HS-5 (cell line): ENCODE measurements at places on chromosomes 2 and 18.
A peak's percentile ranks its signal among the peaks of the same experiment; 100 is the strongest.

- DNase-seq: peak; percentile 59
Measured at GRCh38 chr2:172968061-172968469, 107.6 kb upstream of the MAP3K20 start.

DNA sequence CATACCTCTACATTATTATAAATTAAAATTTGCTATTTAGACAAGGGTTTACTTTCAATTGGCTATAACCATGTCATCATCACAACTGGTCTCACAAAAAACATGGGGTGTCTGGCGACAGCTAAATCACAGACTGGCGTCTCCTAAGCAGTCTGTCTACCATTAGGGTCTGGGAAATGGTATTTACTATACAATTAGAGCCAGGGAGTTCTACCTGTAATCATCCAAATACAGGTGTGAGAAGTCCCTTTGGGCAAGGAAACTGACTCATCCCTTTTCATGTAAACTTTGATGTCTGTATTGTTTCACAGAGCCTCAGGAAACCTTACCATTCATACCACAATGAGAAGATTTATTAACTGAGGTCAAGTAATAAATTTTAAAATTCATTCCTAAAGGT is 126.7 kb downstream of the OLA1 start:
- DNase-seq: no peak

- DNase-seq: peak; percentile 22
Measured at GRCh38 chr2:49928551-49928950, 774.2 kb upstream of the FSHR start.

GRCh38 chr2:205218056-205218455 is 464.2 kb upstream of the NRP2 start:
- no peak for DNase-seq

- no peak for DNase-seq
Measured at GRCh38 chr18:56933472-56933871, 213.4 kb upstream of the BOD1L2 start.

- no peak for DNase-seq
Measured at GRCh38 chr2:141380008-141380979, 750.5 kb downstream of the LRP1B start.

DNA sequence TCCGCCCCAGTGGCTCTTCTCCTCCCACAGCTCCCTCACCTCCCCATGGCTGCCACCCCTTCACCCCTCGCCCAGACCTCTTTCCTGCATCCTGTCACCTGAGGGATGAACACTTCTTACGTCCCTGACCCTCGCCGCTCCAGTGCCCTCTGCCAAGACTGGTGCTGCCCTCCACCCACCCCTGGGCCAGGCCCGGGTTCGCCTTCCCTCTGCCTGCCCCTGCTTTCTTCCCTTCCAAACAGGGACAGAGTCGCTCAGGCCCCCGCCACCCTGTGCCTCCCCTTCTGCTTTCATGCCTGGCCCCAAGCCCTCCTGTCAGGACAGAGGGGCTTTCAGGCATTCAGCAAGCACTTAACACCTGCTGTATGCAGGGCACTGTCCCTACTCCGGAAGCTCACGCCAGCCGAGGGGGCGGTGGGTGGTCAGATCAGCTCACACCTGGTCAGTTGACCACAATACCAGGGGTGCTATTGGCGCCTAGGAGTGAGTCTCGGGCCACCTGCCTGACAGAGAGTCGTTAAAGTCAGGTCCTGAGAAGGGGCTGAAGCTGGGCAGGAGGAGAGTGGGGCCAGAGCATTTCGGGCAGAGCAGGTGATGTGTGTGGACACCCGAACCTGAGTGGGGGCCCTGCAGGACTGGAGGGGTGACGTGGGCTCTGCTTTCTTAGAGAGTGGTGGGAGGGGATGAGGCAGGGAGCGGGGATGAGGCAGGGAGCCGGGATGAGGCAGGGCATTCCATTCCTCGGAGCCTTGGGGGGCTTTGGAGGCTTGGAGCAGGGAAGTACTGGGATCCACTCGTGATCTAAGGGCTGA is 26.0 kb upstream of the HPCAL1 start:
- no peak for DNase-seq

GRCh38 chr2:177289824-177290628 is 25.5 kb upstream of the NFE2L2 start:
- no peak for DNase-seq

DNA sequence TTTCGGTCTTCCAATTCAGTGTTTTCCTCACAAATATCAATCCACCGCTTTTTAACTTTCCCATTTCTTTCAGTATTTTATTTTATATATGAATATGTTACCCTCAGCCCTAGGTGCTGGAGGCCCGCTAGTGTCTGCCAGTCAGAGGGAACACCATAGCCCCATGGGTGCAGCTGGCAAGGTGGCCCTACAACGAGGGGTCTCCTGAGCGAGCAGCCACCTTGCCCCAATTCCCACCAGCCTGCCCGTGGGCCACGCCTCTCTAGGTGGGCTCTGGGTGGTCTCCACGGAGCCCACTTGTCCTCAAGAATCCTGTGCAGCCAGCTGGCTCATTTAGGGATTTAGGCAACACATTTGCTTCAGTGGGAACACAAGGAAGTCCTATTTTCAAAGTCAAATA is 72.5 kb upstream of the RGPD5 start:
- DNase-seq: no peak

- no peak for DNase-seq
Measured at GRCh38 chr2:225072444-225072843, 30.2 kb upstream of the DOCK10 start.
